ENCODE measurements at places on chromosomes 3 and 15.

DNA sequence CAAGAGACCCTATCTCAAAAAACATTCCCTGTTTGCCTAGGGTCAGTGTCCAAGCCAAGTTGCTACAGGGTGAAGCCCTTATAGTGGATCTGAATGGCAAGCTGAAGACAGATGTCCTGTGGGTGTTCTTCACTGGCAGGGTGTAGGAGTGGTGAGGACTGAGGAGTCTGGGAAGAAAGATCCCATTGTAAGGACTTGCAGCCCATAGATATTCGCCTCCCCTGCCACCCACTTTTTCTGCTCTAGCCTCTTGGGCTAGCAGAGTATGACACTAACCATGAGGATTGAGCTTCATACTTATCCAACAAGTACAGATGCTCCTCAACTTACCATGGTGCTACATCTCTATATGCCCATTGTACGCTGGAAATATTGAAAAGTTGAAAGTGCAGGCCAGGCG is 13.2 kb downstream of the CYP19A1 start:
- no peaks in the 10 kb centered on the region for H3K36me3 ChIP-seq
- no peak overlapping the region for H3K27ac ChIP-seq
- no peak for DNase-seq
- no peaks in the 10 kb centered on the region for H3K27me3 ChIP-seq
- peaks cover 25% of the 10 kb centered on the region for H3K4me1 ChIP-seq

GRCh38 chr3:63639806-63640205 is 12.7 kb upstream of the SNTN start:
- H3K27me3 ChIP-seq: no peaks in the 10 kb centered on the region
- no peaks in the 10 kb centered on the region for H3K36me3 ChIP-seq
- H3K27ac ChIP-seq: no peak overlapping the region

DNA sequence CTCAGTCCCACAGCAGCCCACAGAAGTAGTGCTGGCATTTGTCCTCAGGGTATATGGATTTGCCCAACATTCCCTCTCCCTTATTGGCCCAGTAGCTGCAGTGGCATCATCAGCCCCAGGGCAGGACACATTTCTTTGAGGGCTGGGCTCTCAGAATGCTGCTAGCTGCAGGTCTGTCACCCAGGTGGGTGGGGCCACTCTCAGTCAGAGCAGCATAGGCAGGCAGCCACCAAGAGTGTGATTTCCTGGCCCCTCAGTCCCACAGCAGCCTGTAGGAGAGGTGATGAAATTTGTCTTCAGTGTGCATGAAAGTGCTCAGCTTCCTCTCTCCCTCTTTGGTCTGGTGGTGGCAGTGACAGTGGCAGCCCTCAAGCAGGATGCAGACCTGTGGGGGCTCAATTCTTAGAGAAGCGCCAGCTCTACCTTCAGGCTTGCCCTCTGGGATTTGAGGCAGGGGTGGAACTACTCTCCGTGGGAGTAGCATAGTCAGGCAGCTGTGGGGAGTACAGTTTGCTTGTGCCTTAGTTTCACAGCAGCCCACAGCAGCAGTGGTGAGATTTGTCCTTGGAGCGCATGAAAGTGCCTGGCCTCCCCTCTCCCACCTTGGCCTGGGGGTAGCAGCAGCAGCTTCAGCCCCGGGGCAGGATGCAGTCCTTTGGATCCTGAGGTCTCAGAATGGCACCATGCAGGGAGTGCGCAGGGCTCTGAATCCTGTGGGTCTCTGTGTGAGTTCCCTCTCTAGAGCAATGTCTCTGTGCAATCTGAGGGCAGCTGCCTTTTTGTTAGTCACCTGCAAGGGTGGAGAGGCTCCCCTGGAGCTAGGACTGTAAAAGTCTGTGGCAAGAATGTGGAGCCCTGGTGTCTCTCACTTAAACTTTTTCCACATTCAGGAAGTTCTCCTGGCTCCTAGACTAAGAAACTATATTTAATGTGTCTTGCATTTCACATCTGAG is 1229.1 kb downstream of the ROBO2 start:
- H3K4me3 ChIP-seq: no peak overlapping the region
- DNase-seq: no peak
- H3K36me3 ChIP-seq: no peaks in the 10 kb centered on the region
- H3K4me1 ChIP-seq: no peaks in the 10 kb centered on the region

DNA sequence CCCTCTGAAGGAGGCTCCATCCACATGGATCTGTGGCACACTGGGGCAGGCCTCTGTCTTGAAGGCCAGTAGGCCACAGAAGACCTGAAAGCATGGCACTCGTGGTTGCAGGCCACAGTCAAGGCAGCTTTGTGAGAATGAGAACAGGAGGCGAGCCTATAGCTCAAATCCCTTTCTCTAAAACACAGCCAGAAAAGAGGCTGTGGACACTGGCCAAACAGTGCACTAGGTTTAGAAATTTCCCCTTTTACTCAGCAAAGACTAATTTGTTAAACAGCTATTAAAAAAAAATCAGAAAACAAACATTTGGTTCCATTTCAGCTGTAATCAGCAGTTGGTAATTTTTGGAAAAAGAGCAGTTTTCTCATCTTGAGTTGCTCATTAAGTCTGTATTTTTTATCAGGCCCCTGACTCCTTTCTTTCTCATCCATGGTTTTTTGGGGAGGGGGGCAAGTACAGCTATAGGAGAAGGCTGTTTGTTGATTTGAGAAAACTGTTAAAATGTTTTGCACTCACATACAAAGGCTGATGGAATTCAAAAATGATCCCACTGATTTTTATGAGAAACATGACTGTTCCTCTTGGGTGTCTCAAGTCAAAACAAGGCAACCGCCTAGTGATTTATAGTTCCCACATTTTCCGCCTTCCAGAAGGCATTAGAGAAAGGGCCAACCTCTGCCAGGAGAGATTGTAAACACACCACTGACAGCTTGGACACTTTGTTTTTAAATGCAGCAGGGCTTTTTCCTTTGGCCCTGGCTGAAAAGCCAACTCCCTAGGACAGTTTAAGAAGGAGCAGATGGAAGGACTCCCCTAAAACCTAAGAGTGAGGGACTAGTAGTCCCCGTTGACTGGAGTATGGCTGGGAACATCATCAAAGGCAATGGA is 28.1 kb downstream of the PARP16 start:
- H3K4me1 ChIP-seq: peaks cover 26% of the 10 kb centered on the region
- H3K36me3 ChIP-seq: peaks cover 79% of the 10 kb centered on the region
- no peak for DNase-seq
- peak overlapping the region; percentile 73 for H3K27ac ChIP-seq

- H3K4me1 ChIP-seq: no peaks in the 10 kb centered on the region
- H3K36me3 ChIP-seq: no peaks in the 10 kb centered on the region
- no peak for DNase-seq
- H3K27me3 ChIP-seq: no peaks in the 10 kb centered on the region
- no peak overlapping the region for H3K4me3 ChIP-seq
- H3K27ac ChIP-seq: peak overlapping the region; percentile 86
Measured at GRCh38 chr3:49518441-49518840, 35.8 kb upstream of the BSN start.

DNA sequence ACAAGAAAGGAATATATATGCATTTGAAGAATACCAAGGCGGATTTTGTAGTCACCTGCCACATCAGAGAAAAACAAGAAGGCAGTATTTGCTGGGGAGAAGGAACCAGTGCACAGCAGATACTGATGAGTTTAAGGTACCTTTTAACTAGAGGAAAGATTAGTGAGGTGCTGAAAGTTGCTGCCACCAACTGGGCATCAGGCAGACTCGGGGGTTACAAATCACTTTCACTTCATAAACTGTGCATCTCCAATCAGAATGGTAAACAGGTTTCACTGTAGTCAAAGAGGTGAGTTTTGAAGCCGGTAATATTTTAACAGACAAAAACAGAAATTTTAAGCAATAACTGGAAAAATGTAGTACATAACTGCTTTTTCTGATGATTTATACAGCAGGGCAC is 4.1 kb downstream of the FBN1 start:
- no peak overlapping the region for H3K27ac ChIP-seq
- no peak overlapping the region for H3K4me3 ChIP-seq
- H3K4me1 ChIP-seq: peaks cover 76% of the 10 kb centered on the region
- H3K36me3 ChIP-seq: no peaks in the 10 kb centered on the region
- no peaks in the 10 kb centered on the region for H3K27me3 ChIP-seq
- DNase-seq: no peak

GRCh38 chr3:38590521-38590920 is 59.0 kb downstream of the SCN5A start:
- H3K27me3 ChIP-seq: no peaks in the 10 kb centered on the region
- no peak overlapping the region for H3K27ac ChIP-seq
- no peaks in the 10 kb centered on the region for H3K36me3 ChIP-seq
- DNase-seq: no peak
- H3K4me1 ChIP-seq: no peaks in the 10 kb centered on the region
- no peak overlapping the region for H3K4me3 ChIP-seq

DNA sequence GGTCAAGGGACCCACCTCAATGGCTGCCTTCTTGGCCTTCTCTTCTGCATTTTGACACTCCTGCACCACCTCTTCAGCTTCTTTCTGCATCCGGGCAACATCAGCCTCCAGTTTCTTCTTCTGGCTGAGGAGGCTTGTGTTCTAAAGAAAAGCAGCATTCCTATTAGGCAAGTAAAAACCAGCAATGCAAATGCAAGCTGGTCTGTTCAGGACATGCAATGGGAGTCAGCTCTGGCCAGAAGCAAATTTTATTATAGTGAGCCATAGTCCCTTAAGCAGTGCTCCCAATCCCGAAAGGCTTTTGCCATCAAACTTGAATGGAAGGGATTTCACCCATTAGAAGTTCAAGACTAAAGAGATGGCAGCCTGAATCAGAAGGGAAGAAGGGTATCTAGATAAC is 97.7 kb downstream of the HHLA2 start:
- no peak overlapping the region for H3K4me3 ChIP-seq
- no peak for DNase-seq

- H3K27ac ChIP-seq: no peak overlapping the region
- H3K27me3 ChIP-seq: no peaks in the 10 kb centered on the region
- H3K4me3 ChIP-seq: no peak overlapping the region
- no peaks in the 10 kb centered on the region for H3K36me3 ChIP-seq
- no peak for DNase-seq
Measured at GRCh38 chr3:173932624-173933023, 535.1 kb downstream of the NLGN1 start.

DNA sequence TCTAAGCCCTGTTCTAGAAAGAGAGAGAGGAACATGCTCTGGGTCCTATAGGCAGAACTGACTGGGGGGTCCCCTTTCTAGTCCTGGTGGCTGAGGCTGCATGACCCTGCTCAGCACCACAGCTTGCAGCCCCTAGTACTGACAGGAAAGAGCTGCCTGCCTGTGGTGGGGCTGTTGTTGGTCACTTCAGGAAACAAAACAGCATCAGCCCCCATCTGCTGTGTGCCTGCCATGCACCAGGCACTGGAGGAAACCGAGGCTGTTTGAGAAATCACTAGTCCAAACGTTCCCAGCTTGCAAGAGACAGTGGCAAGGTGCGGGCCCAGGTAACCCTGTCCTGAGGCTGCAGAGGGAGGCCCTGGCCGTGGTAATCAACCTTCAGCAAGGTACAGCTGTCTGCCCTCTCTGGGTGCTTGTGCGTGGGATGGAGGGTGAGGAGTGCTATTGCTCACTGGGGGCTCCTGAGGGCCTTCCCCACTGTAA is 90.6 kb downstream of the IQSEC1 start:
- no peak overlapping the region for H3K4me3 ChIP-seq
- H3K27ac ChIP-seq: no peak overlapping the region
- H3K27me3 ChIP-seq: no peaks in the 10 kb centered on the region
- no peaks in the 10 kb centered on the region for H3K4me1 ChIP-seq
- no peak for DNase-seq
- no peaks in the 10 kb centered on the region for H3K36me3 ChIP-seq

GRCh38 chr3:126667631-126668449 is 12.9 kb upstream of the TXNRD3 start:
- H3K4me3 ChIP-seq: no peak overlapping the region
- no peaks in the 10 kb centered on the region for H3K36me3 ChIP-seq
- H3K27ac ChIP-seq: no peak overlapping the region
- no peak for DNase-seq
- no peaks in the 10 kb centered on the region for H3K4me1 ChIP-seq

DNA sequence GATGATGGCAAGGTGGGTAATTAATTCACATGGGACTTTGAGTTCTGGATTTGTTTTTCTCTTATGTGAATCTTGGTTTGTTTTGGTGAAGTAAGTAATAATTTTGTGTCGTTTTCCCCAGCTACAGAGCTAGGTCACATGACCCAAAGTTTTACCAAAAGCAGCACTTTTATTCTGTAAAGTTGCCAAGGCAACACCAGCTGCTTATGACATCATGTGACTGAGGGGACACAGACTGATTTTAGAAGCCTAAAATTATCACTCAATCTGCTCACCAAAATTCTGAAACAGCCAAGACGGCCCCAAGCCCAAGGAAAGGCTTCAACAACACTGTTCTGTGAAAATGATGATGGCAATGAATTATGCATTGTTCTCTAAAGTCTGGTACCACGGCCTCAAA is 63.9 kb downstream of the MEX3B start:
- DNase-seq: no peak
- H3K27me3 ChIP-seq: no peaks in the 10 kb centered on the region
- H3K4me3 ChIP-seq: no peak overlapping the region
- no peaks in the 10 kb centered on the region for H3K36me3 ChIP-seq

DNA sequence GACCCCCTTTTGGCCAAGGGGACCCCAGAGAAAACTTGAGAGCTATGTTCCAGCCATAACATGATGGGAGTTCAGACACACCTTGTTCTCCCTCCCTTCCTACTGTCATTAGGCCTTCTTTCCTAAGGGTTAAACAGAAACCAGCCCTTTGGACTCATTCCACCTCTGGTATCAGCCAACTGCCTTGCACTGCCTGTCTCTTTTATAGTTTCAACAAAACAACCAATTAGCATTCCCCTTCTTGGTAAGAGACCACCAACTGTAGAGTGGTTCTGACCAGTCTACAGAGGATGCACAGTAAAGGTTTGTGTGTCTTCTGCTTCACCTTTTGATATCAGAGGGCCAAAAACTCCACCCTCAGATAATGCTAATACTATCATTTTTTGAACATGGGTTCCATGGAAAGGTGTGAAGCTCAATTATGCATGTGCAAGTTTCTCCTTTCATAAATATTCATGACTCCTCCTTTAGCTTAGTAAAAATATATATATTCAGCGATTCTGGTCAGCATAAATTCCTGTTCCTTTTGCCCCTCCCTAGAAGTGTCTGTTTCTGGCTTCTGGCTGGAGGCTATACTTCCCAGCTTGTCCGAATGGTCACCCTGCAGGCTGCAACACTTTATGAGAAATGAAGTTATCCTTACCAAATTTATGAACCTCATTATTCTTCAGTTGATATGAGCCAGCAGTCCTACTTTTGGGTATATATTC is 55.9 kb downstream of the SERP1 start:
- no peak overlapping the region for H3K4me3 ChIP-seq
- H3K27me3 ChIP-seq: no peaks in the 10 kb centered on the region
- no peak overlapping the region for H3K27ac ChIP-seq

GRCh38 chr3:21328711-21329390 is 422.2 kb downstream of the ZNF385D start:
- H3K4me3 ChIP-seq: no peak overlapping the region
- no peak overlapping the region for H3K27ac ChIP-seq
- no peak for DNase-seq
- no peaks in the 10 kb centered on the region for H3K36me3 ChIP-seq
- H3K4me1 ChIP-seq: no peaks in the 10 kb centered on the region
- no peaks in the 10 kb centered on the region for H3K27me3 ChIP-seq

DNA sequence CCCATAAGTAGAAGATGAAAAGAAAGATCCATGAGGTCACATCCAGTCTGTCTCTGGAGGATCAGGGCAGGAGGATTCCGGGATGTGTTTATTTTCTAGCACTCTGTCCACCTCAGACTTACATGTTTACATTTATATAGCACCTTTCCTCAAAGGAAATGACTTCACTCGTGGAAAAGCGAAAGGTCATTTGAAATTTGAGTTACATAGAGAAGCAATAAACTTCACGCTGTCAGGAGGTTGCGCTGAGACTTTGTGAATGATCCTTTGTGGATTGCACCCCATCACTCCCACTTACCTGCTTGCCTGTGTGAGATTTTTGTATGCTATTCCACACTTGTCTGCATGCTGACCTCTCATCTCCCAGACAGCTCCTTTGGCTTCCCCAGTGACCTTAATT is 540.5 kb downstream of the AGBL1 start:
- H3K27ac ChIP-seq: no peak overlapping the region
- no peaks in the 10 kb centered on the region for H3K27me3 ChIP-seq
- no peaks in the 10 kb centered on the region for H3K36me3 ChIP-seq
- H3K4me1 ChIP-seq: peaks cover 9% of the 10 kb centered on the region
- no peak overlapping the region for H3K4me3 ChIP-seq

Data from tibial nerve (tissue), 4 donors.